ENCODE measurements at places on chromosomes 7 and 10.

DNA sequence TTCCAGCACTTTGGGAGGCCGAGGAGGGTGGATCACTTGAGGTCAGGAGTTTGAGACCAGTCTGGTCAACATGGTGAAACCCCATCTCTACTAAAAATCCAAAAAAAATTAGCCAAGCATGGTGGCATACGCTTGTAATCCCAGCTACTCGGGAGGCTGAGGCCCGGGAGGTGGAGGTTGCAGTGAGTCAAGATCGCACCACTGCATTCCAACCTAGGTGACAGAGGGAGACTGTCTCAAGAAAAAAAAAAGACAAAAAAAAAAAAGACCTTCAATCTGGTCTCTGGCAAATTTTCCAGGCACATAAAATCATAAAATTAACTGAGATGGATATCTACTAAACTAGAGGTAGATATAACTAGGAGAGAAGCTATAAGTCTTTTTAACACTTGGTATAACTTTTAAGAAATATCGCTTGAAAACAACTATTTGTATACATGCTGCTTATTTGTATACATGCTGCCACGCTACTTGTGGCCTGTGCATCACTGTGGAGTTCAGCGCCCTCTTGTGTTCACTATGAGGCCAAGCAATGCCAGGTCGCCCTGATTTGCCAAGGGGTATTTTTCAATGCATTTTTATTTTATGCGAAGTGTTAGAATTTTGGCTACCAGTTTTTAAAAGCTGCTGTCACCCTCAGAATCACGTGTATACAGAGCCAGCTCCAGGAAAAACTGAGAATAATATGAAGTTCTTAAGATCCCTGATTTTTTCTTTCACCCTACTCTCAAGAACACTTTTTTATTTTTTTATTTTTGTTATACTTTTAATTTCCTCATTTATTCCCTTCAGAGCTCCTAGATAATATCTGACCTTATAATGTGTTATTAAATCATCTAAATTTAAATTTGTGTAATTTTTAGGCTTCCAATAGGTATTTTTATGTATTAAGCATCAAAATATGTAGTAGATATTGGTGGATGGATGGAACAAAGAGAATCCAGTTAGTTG is 26.7 kb downstream of the CYCS start:
- DNase-seq: no peak

DNA sequence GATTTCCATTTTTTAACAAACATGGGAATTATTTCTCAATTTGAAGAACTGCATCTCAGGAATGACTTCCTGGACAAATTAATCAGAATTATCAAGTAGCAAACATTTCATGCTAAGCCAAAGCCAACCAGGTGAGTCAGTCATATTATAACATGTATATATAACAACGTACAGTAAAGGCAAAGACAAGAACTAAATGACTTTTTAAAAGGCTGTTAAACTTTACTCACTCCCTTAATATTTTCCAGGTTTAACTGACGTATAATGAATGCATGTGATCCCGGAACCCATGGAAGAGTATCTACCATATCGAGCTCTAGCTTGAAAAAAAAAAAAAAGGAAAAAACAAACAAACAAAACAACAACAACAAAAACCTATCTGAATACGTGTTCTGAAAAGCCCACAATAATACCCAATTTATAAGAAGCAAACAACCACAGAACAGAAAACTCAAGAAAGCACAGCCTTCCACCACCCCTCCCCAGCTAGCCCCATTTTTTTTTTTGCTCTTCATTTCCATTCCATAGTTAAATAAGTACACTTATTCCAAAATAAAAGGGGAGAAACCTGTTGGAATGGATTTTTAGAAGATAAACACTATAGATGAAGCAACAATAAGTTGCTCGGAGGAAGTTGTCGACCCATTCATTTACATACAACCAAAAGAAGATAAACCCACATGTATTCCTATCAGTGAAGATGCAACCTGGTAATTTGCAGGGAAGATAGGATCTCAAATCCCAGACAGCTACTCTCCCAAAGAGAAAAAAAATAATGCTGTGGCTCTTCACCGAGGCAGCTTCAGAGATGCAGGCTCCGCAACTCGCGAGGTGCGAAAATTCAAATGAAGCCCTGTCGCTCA is 537 bp downstream of the NAPEPLD start:
- DNase-seq: no peak

DNA sequence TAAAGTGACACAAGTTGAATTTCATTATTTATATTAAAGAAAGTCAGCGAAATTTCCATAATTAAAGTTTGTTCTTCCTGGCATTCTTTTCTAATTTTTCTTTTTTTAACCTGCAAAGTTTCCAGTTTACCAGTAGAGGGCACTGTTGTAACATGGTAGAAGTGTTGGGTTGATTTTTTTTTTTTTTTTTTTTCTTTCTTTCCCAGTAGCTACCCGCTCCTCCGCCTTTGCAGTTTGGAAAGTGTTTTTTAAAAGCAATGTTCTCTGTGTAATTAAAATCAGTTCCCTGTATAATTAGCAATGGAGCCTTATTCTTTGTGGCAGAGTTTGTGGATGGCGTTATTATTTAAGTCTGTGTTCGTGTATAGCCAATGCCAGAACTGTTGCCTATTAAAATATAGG is 53.7 kb downstream of the TAF3 start:
- DNase-seq: no peak

- no peak for DNase-seq
Measured at GRCh38 chr7:91778416-91778815, 102.1 kb downstream of the MTERF1 start.

DNA sequence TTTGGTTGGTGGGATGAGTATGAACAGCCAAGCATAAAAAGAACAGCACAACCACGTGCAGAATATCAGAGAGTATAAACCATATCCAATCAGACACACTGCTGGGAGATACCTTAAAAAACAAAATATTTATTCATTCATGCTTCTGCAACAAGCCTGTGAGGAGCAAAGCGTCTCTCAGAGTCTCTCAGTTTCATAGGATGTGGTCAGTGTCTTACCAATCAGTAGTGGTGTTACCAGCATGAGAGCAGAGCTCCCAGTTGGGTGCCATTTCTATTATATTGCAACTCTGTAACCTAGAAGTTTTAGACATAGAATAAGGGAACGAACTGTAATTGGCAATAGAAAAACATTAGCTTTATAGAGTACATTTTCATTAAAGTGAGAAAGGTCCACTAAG is 445.9 kb upstream of the LRRN3 start:
- no peak for DNase-seq

GRCh38 chr10:7958442-7958841 is 96.0 kb upstream of the GATA3 start:
- DNase-seq: no peak

GRCh38 chr7:114182837-114183236 is 231.8 kb upstream of the FOXP2 start:
- no peak for DNase-seq

DNA sequence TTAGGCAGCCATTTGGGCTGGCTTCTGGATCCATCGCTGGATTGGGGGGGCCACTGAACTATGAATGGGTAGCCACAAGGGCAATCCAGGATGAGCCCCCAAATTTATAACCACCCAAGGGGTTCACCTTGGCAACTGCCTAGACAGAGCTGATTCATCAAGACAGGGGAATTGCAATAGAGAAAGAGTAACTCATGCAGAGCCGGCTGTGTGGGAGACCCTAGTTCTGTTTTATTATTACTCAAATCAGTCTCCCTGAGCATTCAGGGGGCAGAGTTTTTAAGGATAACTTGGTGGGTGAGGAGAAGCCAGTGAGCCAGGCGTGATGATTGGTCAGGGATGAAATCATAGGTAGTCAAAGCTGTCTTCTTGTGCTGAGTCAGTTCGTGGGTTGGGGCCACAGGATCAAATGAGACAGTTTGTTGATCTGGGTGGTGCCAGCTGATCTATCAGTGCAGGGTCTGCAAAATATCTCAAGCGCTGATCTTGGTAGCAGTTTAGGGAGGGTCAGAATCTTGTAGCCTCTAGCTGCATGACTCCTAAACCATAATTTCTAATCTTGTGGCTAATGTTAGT is 57.9 kb downstream of the DNAJB9 start:
- no peak for DNase-seq

- DNase-seq: no peak
Measured at GRCh38 chr7:157670490-157671357, 333.9 kb downstream of the DNAJB6 start.

GRCh38 chr7:6407434-6407833 is 40.3 kb downstream of the DAGLB start:
- no peak for DNase-seq

GRCh38 chr10:124072541-124072940 is 20.9 kb downstream of the CHST15 start:
- no peak for DNase-seq

DNA sequence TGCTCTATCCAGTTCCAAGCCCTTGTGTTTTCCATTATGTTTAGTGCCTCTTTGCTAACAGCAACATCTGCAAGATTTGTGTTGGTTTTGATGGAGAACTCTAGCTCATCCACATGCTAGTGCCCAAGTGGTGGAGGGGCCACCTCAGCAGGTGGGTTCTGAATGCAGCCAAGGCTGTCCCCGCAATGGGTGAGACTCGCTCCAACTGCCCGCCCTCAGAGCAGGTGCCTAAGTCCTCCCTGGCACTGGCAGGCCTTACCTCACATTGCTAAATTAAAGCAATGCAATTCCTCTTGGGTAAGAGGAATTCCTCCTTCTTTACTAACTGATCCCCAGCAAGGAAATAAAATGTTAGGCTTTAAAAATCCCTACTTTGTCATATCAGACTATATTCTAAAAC is 146.8 kb downstream of the ADCY1 start:
- no peak for DNase-seq

DNA sequence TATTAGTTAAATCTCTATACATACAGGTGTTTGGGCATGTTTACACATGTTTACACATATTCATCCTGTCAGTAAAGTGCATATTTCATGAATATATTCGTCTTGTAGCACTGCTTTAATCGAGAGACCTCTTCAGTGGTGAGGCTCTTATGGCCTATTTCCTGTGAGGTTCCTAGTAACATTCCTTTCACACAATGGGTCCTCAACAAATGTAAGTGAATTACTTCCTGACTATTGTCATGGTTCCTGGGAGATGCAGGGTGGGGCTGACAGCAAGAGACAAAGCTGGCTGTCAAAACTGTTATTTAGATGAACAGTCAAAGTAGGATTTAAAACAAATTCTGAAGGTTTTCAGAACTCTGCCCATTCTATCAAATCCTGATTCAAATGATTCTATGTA is 12.4 kb upstream of the SEMA3A start:
- DNase-seq: no peak

GRCh38 chr7:3092468-3092867 is 48.8 kb upstream of the CARD11 start:
- no peak for DNase-seq

DNA sequence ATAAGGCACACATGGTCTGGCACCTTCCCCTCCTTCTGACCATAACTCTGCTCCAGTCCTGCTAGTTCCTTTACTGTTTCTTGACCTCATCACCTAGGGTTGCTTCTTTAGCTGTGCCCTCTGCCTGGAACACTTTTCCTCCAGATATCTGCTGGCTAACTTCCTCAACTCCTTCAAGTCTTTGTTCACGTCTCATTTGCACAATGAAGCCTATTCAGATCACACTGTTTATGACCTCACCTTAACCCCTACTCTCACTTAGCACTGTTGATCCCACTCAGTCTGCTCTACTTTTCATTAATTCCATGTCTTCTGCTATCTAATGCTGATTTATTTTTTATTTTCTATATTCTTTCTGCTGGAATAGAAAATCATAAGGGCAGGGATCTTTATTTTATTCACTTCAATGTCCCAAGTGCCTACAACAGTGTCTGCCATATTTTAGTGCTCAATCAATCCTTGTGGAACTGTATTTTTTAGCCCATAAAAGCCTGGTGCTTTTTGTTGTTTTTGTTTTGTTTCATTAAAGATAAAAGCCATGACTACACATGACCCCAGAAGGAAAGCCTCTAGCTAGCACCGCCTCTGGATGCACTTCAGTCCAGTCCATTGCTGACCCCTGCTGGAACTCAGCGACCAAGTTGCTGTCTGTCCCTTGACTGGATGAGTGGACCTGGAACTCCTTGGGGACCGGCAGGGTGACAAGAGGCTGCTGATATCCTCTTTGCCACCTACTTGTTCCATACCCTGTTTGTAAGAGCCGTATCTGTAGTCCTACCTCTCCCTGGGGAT is 12.3 kb downstream of the KLF14 start:
- DNase-seq: peak; percentile 6

GRCh38 chr10:23253780-23254179 is 61.7 kb downstream of the PTF1A start:
- no peak for DNase-seq

- no peak for DNase-seq
Measured at GRCh38 chr7:15684871-15685270, 1.6 kb downstream of the MEOX2 start.

GRCh38 chr7:129840757-129841156 is 112.0 kb downstream of the UBE2H start:
- DNase-seq: no peak

- no peak for DNase-seq
Measured at GRCh38 chr10:35035606-35036005, 54.5 kb downstream of the CUL2 start.

DNA sequence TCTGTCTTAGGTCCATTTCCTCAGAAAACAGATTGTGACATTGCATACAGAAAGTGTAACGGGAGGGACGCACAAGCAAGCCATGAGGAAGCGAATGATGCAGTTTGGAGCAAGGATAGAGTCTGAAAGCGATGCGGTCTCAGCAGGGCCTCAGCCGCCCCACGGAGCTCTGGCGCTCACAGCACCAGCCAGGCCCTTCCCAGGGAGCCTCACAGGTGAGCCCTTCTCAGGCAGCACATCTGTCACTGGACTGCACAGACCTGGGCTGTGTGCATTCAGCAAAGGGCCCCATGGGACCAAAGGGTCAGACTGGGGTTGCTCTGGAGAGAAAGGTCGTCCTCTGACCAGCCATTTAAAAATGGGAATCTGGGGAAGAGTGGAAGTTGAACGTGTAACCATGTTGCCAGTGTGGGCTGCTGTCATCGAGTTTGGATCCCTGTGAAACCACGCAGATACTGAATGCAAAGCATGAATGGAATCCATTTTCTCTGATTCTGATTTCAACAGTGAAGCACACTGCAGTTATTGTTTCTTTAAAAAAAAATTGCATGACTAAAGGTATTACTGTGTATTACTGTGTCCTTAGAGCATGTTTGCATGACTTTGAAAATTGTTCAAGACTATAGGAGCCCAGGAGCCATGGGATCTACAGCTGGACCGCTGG is 350.0 kb upstream of the AKR1E2 start:
- DNase-seq: no peak

DNA sequence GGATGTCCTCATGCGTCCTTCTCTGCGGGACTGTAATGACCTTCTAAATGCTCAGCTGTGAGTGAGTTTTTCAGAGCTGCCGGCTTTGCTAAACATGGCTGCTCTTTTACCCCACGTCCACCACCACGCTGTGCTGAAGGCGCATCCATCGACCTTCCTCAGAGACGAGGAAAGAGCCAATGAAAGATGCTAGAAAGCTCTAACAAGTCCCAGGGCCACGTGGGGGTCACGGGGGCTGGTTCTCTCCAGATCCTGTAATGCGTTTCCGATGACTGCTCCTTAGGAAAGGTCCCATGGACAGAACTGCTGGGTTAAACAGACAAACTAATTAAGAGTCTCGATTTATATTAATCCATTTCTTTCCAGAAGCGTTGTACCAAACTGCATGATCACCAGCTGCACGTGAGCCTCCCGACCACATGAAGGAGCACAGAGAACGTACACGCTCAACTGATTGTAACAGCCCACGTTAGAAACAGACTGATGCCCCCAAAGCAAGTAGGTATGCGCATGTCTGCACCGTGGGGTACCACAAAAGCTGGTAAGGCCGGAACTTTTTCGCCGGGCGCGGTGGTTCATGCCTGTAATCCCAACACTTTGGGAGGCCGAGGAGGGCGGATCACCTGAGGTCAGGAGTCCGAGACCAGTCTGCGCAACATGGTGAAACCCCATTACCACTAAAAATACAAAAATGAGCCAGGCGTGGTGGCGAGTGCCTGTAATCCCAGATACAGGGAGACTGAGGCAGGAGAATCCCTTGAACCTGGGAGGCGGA is 109.6 kb downstream of the TCERG1L start:
- DNase-seq: no peak

Data from hypothalamus (tissue), 51 donors.